ENCODE measurements at places on chromosomes 6 and 20. TPM values are rescaled to one million over a fixed set of nuclear protein-coding genes. Genes with fewer than 3 reads are reported as not detected.

DNA sequence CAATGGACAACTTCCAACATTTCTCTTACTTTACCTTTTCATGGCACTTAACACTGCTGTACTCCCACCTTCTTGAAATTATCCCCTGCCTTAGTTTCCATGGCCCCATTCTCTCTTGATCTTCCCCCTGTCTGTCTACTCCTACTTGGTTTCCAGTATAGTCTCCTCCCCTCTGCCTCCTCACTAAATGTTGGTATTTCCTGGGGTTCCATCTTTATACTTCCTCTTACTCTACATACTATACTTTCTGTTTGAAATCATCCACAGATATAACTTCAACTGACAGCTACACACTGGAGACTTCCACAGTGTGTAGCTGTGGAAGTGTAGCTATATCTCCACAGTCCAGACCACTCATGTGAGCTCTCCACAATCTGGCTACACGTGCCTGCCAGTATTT is 13.5 kb downstream of the ZHX3 start:
- DNase-seq = no peak

- DNase-seq = peak; percentile 16
These were observed 42.2 kb upstream of the FOXP4 start for GRCh38 chr6:41503827-41504465.

- DNase-seq = peak; percentile 85
These were observed 3.8 kb upstream of the MYBL2 start for GRCh38 chr20:43662943-43663655.

- DNase-seq = no peak
These were observed 383.8 kb upstream of the JAG1 start for GRCh38 chr20:11057624-11058023.

GRCh38 chr6:57177545-57178265 is 5.6 kb downstream of the BAG2 start:
- DNase-seq = no peak

DNA sequence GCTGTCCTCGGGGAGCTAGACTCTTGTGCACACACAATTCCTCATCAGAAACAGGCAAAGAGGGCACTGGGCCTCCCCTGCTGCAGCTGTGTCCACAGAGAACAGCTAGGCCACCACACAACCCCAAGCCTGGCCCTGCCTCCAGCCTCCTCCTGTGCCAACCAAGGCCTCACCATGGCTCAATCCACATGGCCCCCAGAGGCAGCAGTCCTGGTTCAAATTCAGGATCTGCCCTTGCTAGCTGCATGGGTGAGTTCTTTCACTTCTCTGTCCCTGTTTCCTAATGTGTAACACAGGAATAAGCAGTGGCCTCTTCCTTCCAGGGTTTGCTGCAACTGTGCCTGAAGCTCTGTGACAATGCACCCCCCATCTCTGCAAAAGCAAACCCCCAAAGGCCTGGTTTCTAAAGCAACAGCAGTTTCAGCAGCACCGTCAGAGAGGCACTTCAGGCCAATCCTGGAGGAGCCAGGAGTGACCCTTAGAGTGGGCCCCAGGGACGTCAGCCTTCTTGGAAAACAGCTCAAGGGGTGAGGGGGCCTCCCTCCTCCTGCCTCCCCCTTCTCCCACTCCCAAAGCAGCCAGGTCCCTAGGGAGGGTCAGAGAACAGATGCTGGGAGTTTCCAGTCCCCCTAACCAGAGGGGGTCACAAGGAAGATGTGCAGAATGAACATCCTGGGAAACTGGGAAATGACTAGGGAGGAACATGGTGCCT is 2.2 kb downstream of the ADISSP start:
- DNase-seq = no peak

DNA sequence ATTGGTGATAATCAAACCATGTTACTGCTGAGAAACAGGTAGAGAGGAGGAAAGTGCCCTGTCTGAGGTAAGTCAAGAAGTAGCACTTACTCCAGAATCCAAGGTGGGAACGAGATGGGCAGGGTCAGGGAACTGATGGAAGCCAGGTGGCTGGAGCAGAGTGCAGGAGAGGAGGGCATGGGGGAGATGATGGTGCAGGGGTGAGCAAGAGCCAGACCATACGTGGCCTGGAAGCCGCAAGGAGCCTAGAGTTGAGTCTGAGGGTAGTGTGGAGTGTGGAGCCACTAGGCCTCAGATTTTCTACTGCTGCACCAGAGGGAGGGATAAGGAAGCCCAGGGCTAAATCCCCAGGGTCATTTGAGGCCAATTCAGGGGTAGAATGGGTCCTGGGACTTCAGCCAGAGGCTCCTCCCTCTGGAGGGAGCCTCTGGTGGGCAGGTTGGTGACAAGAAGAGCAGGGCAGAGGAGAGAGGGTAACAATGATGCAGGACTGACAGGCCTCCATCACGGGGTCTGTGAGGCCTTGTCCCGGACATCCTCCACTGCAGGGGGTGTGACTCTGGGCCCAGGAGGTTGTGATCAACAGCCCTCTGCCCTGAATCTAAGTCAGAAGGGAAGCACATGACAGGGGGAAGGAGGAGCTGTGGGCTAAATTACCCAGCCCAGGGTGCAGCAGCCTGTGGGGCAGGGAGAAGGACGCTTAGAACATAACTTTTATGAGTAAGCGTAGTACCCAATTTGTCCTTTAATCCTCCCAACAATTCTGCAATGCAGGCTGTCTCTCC is 28.7 kb downstream of the COX4I2 start:
- no peak for DNase-seq

DNA sequence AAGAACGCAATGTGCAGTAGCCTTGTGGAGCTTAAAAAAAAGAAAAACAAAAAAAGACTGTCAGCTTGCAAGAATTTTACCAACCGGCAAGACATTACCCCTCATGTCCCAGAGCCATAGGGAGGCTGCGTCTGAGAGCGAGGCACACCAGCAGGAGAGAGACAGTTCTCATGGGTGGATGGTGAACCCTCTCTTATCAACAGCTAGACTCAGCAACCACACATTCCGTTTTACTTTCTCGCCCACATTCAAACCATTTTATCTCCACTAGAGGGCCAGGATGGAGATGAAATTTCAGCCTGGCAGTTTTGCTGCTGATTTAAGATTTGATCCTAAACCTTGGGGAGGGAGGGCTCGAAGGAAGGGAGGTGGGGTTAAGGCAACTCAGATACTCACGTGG is 247.0 kb downstream of the ATXN1 start:
- DNase-seq = peak; percentile 18

DNA sequence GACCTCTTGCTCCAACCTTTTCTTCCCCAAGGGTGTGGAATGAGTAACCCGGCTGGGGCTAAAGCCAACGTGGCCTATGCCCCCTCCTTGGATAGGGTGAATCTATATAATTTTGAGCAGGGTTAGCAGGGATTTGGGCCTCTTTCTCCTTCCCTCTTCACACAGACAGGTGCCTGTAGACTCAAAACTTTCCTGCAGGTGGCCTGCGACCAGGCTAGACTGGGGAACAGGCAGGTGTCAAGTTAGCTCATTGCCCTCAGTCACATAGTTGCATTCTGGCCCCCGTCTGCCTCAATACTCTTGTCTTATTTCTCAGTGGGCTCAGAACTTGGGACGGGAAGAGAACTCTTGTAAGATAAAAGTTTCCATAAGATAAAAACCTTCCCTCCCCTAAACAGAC is 243.0 kb downstream of the ATXN1 start:
- DNase-seq = no peak

DNA sequence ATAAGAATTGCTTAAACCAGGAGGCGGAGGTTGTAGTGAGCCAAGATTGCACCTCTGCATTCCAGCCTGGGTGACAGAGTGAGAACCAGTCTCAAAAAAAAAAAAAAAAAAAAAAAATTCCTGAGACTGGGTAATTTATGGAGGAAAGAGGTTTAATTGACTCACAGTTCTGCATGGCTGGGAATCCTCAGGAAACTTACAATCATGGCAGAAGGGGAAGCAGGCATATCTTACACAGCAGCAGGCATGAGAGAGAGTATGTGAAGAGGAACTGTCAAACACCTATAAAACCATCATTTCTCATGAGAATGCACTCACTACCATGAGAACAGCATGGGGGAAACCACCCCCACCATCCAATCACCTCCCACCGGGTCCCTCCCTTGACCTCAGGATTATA is 1.8 kb upstream of the FKBP1A start:
- no peak for DNase-seq

- DNase-seq = no peak
These were observed 5.8 kb upstream of the SRXN1 start for GRCh38 chr20:658731-659291.

TRIM15 gene
- total RNA-seq = not detected

TMEM217 gene
- 1.7 TPM for total RNA-seq

CAGE1 gene
- 0.14 TPM for total RNA-seq

NDUFAF4 gene
- total RNA-seq = 41.3 TPM

OR12D3 gene
- not detected for total RNA-seq

Data from mammary epithelial cell (primary cell).